ENCODE measurements at places on chromosomes 3 and 15.

GRCh38 chr3:87298111-87298718 lies 21.8 kb upstream of the POU1F1 start:
- DNase-seq: no peak

DNA sequence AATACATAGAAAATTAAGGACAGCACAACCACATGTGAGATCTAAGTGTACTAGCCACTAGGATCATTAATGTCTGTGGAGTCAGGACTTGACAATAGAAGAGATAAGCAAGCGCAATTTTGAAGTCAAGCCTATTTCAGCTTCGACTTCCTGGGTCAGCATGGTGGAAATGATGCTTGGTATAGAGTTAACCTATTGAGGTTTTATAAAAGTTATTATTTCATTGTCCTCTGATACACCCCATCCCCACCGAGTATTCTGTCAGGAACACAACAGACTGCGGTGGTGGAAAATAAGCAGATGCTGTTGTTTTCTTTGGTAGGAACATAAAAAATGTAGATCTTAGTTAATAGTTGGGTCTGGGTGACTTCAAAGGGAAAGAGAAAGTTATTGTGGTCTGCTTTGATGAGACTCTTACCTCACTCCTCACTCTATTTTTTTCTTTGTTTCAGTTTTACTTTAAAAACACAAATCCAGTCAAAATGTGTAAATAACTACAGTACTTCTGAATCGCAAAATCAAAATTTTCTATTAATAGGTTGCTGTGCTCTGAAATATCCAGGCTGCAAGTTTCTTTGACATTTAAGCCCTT lies 82.1 kb downstream of the IL5RA start:
- no peak for DNase-seq

DNA sequence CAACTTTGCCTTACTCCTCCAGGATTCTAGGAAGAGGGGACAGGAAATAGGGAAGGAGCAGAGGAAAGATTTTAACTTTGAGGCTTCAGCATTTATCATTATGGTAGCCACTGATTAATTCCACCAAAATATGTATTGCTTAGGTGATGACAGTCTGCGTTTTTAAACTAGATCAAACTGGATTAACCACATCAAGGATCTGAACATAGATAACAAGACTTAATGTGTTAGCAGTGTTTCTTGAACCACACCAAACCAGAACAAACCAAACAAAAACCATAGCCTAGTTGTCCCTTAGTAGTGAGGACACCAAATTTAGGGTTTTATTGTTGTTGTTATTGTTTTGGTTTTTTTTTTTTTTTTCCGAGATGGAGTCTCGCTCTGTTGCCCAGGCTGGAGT lies 113.5 kb upstream of the LMOD3 start:
- no peak for DNase-seq

GRCh38 chr15:71565631-71566160 lies 244.7 kb upstream of the NR2E3 start:
- no peak for DNase-seq

- DNase-seq: no peak
Measured at GRCh38 chr3:14214764-14215163, 36.1 kb downstream of the LSM3 start.

DNA sequence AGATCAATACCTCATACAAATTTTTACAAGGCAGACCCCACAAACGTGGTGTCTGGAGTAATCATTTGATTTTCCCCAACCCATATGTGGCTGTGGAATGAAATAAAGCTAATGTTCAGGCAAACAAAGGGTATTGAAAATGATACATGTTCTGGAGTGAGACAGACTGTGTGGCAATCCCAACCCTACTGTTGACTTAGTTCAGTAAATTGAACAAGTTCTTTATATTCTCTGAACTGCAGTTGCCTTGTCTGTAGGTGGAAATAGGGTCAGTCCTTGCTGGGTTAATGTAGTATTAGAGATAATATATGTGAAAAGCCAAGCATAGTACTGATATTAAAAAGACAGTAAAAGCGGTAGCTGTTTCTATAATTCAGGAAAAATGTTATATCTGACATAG lies 69.0 kb downstream of the GRM7 start:
- no peak for DNase-seq

DNA sequence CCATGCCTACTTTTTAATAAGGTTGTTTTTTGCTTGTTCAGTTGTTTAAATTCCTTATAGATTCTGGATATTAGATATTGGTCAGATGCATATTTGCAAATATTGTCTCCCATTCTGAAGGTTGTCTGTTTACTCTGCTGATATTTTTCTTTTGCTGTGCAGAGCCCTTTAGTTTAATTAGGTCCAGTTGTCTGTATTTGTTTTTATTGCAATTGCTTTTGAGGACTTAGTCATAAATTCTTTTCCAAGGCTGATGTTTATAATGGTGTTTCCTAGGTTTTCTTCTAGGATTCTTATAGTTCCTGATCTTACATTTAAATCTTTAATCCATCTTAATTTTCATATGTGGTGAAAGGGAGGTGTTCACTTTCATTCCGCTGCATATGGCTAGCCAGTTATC lies 77.4 kb downstream of the PTPRG start:
- no peak for DNase-seq

DNA sequence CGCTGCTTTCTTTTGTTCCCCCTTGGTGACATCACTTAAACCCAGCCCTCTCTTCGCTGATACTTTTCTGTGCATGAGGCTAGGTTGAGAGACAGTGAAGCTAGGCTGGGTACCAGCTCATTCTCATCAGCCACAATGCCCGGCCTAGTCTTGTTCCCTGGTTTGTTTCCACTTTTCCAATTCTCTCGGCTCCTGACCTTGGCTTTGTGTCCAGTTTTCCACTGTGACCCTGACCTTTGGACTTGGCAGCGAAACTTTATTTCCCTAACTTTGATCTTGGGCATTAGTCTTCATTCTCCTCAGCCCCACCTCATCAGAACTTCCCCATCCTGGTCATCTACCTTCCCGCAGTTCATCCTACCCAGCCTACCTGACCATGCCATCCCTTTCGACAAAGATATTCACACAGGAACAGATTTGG lies 908 bp upstream of the ADPGK start:
- no peak for DNase-seq

GRCh38 chr3:37535526-37536432 lies 325.9 kb upstream of the CTDSPL start:
- no peak for DNase-seq

DNA sequence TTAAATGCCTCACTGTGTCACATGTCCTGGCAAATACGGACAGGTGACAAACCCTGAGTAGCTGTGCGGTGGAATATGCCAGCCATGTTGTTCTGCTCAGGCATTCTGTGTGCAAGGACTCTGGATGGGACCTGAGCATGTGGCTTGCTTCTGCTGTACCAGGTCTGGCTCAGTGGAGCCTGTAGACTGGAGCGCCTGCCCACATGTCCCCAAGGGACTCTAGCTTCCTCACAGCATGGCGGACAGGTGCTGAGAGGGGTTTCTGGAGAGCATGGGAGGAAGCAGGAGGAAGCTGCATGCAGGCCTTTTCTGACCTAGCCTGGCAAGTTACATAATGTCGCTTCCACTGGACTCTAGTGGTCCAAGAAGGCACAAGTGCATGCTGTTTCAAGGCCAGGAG lies 96.3 kb downstream of the PLXNA1 start:
- no peak for DNase-seq

GRCh38 chr15:88775776-88776175 lies 27.5 kb upstream of the ACAN start:
- DNase-seq: no peak

- DNase-seq: no peak
Measured at GRCh38 chr3:33750211-33750548, 32.1 kb upstream of the CLASP2 start.

DNA sequence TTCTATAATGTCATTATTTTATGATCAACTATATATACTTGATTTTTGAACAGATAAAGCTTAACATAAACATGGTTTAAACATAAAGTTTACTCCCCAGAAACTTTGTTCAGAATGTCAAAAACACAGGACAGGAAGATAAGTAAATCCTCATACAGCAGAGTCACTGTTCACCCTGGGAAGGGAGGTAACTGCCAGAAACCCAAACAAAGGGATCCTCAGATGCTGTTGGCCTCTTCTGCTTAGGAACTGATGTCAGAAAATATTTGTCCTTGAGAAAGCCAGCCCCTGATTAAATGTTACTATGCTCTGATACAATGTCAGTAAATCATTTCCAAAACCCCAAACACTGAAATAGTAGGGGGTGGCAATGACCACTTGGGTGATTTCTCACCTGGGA lies 185.3 kb downstream of the TJP1 start:
- DNase-seq: no peak

DNA sequence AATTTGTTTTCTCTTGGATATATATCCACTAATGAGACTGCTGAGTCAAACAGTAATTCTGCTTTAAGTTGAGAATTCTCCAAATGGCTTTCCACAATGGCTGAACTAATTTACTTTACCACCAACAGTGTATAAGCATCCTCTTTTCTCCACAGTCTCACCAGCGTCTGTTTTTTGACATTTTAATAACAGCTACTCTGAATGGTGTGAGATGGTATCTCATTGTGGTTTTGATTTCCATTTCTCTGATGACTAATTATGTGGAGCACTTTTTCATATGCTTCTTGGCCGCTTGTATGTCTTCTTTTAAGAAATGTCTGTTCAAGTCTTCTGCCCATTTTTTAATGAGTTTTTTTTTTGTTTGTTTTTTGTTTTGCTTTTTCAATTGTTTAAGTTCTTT lies 206.2 kb downstream of the CTNNB1 start:
- DNase-seq: no peak

- no peak for DNase-seq
Measured at GRCh38 chr15:85616549-85617110, 178.1 kb downstream of the KLHL25 start.

- no peak for DNase-seq
Measured at GRCh38 chr3:132265488-132265887, 51.7 kb upstream of the ACP3 start.
